Foreskin keratinocyte (primary cell): ENCODE measurements at places on chromosomes 5 and 9.
A peak's percentile ranks its signal among the peaks of the same experiment; 100 is the strongest.

- no peak for DNase-seq
Observed at GRCh38 chr5:6396836-6397535, 18.6 kb upstream of the MED10 start.

- no peak for DNase-seq
Observed at GRCh38 chr9:128607642-128608350, 48.9 kb downstream of the DYNC2I2 start.

DNA sequence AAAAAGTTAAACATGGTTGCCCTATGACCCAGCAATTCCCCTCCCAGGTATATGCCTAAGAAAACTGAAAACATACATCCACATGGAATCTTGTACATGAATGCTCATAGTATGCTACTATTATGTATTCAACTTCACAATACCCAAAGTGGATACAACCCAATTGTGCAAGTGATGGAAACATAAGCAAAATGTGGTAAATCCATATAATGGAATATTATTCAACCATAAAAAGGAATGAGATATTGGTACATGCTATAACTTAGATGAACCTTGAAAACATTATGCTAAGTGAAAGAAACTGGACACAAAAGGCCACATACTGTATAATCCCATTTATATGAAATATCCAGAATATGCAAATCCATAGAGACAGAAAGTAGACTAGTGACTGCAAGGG lies 18.1 kb upstream of the CCDC125 start:
- no peak for DNase-seq

GRCh38 chr9:126626127-126626925 lies 12.6 kb downstream of the LMX1B start:
- no peak for DNase-seq

DNA sequence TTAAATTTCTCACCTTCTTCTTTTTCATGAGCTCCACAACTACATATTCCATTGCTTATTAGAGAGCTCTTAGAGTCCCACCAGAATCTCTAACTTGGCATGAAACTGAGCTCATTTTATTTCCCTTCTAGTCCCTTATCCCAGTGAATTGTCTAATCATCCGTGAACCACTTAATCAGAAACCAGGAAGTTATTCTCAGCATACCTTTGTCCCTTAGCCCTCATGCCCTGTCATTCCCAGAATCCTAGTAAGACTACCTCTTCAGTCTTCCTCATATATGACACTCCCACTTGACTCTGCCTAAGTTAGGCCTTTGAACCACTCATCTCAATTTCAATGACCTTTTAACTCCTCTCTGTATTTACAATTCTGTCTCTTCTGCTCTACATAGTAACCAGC lies 93.0 kb upstream of the PAPPA start:
- DNase-seq = no peak

GRCh38 chr5:180495292-180495691 lies 1.1 kb downstream of the CNOT6 start:
- DNase-seq = peak; percentile 25

DNA sequence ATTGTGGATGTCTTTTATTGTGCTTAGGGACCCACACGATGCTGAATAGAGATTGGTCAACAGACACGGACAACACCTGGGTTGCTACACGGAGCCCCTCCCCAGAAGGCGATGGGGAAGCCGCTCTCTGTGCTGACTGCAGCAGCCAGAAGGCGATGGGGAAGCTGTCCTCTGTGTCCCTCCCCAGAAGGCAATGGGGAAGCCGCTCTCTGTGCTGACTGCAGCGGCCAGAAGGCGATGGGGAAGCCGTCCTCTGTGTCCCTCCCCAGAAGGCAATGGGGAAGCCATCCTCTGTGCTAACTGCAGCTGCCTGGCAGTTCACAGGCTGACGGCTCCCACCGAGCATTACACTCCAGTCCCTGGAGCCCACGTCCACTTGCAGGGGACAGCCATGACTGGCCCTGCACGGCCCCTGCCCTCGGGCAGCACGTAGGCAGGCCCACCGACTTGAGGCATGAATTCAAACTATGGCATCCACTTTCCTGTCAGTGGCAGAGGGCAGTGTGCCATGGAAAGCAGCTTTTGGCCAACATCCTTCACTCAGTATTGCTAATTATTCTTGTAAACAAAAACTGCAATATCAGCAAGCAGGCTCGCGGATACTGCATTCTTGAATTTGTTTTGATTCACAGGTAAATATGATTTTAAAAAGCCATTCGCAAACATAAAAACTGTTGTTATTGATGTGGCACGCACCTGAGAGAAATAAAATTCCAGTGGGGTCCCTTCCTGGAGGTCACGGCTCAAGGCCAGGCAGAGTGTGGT lies 48.1 kb upstream of the CLPTM1L start:
- no peak for DNase-seq

- no peak for DNase-seq
Observed at GRCh38 chr5:152592416-152592815, 187.3 kb upstream of the NMUR2 start.

DNA sequence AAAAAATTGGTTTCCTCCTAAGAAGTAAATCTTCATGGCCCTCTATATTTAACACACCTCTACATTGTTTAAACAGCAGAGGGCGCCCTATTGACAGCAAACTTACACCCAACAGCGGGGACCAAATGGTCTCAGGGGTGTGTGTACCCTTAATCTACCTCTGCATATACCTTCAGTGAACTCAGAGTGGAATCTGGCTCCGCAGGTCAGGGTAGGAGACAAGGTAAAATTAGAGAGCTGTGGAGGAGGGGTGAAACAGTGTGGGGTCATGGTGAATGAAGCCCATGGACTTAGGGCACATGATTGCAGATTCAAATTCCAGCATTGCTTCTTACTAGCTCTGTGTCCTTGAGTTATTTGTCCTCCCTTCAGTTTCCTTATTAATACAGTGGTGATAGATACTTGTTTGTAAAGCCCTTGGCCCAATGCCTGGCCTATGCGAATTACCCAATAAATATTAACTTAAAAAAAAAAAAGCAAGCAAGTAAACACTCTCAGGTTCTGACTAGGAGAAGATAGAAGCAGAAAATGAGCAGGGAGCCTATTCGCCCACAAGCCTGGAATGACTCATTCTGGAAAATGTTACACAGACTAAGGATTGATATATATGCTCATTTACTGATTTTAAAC lies 122.9 kb downstream of the CAVIN4 start:
- peak; percentile 15 for DNase-seq

DNA sequence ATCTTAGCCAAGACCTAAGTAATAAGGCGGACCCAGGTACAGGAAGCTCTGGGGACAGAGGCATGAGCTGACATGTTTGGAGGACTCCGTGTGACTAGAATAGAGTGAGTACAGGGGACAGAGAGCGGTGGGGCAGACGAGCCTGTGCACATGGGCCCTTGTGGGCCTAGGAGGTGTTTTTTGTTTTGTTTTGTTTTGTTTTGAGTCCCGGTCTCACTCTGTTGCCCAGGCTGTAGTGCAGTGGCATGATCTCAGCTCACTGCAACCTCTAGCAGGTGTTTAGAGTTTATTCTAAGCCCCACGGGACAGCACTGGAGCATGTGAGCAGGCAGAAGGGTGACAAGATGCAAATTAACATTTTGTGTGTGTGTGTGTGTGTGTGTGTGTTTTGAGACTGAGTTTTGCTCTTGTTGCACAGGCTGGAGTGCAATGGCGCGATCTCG lies 3.1 kb upstream of the EEIG1 start:
- DNase-seq = no peak

GRCh38 chr5:133466556-133467334 lies 145.6 kb downstream of the FSTL4 start:
- DNase-seq = no peak

GRCh38 chr5:135436951-135437418 lies 10.2 kb downstream of the DCANP1 start:
- DNase-seq = no peak

GRCh38 chr5:22896152-22896551 lies 43.0 kb upstream of the CDH12 start:
- DNase-seq = peak; percentile 48

DNA sequence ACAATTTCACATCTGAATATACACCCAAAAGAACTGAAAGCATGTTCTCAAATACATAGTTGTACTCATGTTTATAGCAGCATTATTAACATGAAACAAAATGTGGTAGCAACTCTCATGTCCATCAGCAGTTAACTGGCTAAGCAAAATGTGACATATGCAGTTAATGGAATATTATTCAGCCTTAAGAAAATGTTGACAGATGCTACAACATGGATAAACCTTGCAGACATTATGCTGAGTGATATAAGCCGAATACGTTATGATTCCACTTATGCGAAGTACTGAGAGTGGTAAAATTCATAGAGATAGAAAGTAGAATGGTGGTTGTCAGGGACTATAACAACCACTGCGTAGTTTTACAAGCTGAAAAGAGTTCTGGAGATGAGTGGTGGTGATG lies 1469.0 kb upstream of the ACO1 start:
- DNase-seq = no peak

DNA sequence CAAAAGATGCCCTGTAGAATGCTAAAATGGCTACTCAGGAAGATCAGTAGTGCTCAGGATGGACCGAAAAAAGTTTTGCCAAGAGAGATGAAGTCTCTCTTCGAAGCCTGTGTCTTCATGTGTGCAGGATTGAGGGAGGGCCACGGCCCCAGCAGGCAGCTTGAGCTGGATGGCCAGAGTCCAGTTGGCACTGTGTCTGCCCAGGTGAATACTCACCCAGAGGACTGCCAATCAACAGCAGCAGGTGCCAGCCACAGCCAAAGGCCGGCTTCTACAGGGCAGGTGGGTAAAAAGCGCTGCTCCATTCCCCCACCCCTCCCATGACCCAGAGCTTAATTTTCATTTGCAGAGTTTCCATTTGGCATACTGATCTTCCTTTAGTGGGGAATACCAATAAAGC lies 287.9 kb upstream of the ZNF608 start:
- DNase-seq = no peak

DNA sequence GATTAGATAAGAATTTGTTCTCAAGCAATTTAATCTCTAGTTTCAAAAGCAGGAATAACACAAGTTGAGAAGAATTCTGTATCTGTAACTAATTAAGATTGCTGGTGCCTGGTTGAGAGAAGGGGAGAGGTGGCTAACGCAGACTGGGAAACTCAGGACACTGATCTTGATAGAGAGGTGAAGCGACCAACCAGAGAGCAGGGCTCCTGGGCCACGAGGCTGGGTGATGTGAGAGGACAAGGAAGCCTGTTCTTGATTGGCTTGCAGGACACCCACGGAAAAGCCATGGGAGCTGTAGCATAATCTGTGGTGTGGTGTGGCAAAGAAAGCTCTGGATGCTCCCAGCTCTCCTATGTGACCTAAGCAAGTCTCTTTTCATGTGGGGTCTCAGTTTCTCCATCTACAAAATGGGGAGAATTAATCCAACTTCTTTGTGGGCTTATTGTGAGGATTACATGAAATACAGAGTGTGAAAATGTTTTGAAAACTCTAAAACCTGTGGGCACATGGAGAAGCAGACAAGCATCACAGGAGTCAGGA lies 594.1 kb upstream of the BRINP1 start:
- no peak for DNase-seq

DNA sequence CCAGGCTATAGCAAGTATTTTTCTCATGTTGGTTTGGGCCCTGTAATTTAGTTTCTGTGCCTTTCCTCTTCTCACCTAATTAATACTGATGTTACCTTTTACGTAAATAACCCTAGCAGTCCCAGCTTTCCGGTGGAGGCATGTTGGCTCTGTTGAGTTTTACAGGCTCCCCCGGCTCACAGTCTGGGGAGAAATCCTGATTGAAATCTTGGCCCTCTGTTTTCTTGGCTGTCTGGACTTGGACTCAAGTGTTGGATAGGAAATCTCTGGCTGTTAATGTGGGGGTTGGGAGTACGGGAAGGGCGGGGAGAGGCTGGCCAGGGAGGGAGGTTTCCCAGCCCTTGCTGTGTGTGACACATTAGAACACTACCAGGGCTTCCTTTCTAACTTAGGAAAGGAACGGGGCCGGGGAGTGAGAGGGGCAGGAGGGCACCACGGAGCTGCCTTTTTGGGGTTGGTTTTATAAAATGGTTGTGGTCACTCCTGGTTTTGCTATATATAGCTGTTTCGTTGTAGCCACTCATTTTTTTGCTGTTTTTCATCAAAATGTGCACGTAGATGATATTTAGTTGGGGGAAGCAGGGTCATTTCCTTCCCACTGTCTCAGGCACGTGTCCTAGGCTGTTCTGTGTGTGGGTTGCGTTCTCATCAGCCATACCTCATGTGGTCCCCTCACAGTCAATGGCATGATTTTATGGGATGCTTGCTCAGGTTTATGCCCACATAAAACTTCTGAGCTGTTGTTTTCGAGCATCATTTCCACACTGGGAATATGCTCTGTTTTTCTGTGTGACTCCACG lies 11.0 kb downstream of the TRIO start:
- no peak for DNase-seq

DNA sequence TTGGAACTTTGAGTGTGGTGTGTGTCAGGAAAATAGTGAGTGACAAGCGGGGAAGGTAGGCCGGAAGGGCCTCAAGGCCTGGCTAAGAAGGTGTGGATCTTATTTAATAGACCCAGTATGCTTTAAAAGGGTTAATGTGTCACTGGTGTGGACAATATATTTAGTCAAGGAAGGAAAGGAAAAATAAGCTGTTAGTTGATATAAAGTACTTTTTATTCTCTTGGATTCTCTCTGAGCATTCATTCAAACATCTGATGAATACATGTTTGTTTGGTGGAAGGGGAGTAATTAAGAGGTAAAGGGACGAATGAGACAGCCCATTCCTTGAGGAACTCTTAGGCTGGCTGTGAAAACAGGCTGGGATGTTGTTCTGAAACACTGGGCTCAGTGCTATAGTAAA lies 98.9 kb downstream of the MELK start:
- no peak for DNase-seq

- DNase-seq = no peak
Observed at GRCh38 chr5:65262096-65262495, 219.6 kb downstream of the ADAMTS6 start.

DNA sequence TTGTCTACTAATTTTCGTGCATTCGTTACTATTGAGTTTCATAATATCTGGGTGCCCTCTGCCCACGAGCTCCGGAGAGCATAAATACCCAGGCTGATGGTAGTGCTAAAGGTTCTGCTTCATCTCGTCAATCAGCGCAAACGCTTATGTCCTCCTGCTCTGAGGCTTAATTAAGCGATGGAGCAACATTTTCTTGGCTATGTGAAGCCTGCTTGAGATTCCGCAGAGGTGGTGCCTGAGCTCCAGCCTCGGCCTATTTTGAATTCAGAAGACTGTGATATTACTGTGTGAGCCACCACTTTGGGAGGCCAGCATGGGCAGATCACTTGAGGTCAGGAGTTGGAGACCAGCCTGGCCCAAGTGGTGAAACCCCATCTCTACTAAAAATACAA lies 44.8 kb downstream of the ANXA2R start:
- DNase-seq = no peak

- peak; percentile 97 for DNase-seq
Observed at GRCh38 chr5:138725153-138725817, 27.9 kb upstream of the CTNNA1 start.

GRCh38 chr5:93603793-93604643 lies 21.0 kb downstream of the NR2F1 start:
- no peak for DNase-seq

DNA sequence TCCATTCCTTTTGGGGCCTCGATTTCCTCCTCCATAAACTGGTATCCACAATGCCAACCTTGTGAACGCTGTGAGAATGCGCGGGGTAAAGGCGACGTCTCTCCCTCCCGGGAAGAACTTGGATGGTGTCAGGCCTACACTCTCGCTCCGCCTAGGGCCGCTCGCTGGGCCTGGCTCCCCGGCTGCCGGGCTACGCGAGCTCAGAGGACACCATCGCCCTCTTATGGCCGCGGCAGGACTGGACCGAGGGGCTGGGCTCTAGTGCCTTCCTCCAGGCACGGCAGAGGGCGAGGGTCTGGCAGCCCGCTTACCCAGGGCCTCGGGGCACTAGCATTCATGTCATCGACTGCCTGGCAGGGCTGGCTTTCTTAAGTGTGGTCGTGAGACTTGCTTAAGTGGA lies 1.3 kb upstream of the EXOSC2 start:
- DNase-seq = no peak
